ENCODE measurements at places on chromosomes 4 and X.

DNA sequence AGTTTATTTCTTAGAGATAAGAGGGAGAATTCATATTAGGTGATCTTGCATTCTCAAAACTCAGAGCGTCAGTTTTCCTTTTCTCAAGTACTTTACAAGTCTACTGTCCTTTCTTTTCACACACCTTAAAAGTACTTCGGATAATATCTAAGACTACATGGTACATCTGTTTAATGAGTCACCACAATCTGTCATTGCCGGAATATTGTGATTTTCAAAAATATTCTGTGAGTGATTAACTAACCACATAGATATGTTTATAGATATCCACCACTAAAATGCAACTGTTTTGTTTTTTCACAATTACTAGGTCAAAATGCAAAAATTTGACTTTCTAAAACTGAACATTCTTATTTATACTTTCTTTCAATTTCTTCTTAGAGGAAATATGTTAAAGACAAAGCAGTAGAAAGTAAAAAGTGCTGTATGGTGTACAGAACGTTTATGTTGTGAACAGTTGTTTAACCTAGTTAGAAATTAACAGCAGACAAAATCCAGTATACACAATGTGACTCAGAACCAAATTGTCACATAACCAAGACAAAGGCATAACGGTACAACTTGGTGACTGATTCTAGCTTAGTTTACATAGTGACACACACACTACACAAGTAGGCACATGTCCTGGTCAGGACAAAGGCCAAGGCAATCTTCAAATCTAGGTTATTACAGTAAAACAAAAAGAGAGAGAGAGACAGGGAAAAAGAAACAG, 482.9 kb downstream of the NAF1 start:
- DNase-seq, result no peak

GRCh38 chrX:65921363-65921762, 118.5 kb downstream of the VSIG4 start:
- no peak for DNase-seq

DNA sequence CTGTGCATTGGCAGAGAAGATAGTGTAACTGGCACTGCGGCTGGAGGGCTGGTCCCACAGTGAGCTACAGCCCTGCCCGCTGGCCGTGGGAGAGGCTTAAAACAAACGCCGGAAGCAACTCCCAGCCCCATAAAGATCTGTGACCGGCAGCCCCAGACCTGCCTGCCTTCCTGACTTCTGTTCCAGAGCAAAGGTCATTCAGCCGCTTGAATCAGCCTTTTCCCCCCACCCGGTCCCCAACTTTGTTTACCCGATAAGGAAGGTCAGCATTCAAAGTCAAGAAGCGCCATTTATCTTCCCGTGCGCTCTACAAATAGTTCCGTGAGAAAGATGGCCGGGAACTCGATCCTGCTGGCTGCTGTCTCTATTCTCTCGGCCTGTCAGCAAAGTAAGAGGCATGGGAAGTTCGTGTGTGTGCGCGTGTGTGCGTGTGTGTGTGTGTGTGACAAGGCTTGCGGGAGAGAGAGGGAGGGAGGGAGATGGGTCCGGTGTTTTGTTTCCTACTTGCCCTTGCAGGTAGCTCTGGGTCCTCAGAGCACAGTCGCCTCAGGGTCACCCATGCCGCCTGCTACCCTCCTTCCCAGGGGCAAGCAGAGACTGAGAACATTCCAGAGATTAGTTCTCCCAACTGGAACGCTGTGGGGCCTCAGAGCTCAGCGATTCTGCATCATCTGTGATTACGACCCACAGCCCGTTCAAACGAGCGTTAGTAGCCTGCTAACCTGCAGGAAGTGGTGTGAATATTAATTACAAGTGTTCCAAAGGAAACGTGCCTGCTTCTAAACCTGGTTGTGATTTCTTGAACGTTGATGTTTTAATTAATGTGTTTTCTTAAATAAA, at the start of gene MGST2:
TSS of gene MGST2 (plus strand) at position 130 of the 840 bp plus-strand sequence. CDS start at position 331, 201 bp downstream.
- peak; percentile 88 for DNase-seq

DNA sequence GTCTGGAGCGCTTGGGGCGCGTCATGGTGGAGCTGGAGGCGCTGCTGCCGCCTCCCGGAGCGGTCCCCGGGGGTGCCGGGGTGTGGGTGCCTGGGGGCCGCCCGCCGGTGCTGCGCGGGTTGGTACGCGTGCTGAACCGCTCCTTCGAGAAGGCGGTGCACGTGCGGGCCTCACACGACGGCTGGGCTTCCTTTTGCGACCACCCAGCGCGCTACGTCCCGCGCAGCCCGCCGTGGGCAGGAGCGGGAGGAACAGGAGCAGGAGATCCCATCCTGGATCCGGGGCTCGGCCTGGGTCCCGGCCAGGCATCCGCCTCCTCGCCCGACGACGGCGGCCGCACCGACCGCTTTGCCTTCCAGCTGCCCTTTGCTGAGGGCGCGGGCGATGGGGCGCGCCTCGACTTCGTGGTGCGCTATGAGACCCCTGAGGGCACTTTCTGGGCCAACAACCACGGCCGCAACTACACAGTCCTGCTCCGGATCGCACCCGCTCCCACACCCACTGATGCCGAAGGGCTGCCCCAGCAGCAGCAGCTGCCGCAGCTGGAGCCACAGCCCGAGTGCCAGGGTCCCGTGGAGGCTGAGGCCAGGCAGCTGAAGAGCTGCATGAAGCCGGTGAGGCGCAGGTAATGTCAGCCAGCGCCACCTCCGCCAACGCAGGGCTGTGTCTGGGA, 792 bp downstream of the PPP1R3F start:
- DNase-seq, result no peak

- DNase-seq, result no peak
Measured at GRCh38 chr4:16758816-16759215, 139.6 kb downstream of the LDB2 start.

- DNase-seq, result no peak
Measured at GRCh38 chrX:72641611-72642010, 69.0 kb upstream of the HDAC8 start.

DNA sequence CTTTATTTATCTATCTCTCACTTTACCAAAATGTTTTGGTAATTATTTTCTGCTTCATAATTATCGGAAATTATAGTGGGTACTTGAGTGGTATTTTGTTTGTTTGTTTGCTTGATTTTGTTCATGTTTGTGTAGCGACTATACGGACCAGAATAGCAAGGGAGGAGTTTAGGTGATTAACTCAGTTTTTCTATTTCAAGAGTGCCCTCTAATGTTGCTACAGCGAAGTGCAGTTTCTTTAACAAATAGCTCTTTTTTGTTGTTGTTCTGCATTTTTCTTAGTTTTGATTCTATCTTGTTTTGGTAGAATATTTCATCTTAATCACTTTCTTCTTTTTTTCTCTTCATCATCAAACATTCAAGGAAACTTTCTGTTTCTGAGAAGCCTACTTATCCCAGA, 40.8 kb upstream of the QRFPR start:
- DNase-seq, result no peak

- DNase-seq, result no peak
Measured at GRCh38 chr4:182067828-182068227, 175.4 kb upstream of the TENM3 start.
